GM12891 (cell line): ENCODE measurements at places on chromosomes 5 and 9.

DNA sequence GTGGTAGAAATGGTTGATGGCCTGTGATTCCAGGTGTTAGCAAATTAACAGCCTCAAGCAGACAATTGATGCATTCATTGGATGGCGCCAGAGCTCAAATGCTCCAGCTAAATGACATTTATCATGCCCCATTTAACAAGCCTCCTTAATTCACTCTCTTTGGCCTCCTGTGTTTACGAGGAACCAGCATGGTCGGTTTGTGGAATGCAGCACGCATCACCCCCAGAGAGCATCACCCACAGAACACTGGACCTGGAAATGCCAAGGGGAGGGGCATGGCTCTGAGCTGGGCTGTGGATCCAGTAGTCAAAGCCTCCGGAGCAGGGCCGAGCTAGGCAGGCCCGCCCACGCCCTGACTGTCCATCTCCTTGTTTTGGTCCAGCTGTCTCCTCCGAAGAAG lies 434.0 kb downstream of the GADD45G start:
- no peak for DNase-seq

DNA sequence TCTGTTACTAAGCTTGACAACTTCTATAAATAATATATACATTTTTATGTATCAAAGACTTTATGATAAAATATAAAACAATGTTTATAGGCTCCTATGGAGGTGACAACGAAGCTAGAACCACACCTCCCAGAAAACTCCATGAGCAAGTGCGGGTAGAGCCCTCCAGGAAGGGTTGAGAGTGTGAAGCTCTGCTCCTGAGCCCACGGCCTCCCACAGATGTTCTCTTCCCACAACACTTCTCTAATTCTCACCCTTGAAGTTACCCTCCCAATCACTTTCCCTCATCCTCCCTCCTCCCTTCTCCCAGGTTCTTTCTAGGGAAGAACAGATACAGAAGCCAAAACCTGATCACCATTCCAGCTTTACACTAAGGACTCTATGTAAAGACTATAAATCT lies 427.6 kb downstream of the SPOCK1 start:
- DNase-seq, result no peak

DNA sequence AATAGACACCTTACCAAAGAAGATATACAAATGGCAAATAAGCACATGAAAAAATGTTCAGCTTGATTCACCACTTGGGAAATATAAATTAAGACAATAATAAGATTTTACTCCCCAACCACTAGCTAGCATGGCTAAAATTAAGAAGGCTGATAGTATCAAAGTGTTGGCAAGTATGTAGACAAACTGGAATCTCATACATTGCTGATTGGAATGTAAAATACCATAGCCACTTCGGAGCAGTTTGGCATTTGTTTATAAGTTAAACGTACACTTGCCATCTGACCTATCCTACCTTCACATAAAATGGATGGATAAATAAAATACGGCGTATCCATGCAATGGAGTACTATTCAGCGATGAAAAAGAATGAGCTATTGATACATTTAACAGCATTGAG lies 129.2 kb downstream of the ZNF462 start:
- DNase-seq, result no peak

DNA sequence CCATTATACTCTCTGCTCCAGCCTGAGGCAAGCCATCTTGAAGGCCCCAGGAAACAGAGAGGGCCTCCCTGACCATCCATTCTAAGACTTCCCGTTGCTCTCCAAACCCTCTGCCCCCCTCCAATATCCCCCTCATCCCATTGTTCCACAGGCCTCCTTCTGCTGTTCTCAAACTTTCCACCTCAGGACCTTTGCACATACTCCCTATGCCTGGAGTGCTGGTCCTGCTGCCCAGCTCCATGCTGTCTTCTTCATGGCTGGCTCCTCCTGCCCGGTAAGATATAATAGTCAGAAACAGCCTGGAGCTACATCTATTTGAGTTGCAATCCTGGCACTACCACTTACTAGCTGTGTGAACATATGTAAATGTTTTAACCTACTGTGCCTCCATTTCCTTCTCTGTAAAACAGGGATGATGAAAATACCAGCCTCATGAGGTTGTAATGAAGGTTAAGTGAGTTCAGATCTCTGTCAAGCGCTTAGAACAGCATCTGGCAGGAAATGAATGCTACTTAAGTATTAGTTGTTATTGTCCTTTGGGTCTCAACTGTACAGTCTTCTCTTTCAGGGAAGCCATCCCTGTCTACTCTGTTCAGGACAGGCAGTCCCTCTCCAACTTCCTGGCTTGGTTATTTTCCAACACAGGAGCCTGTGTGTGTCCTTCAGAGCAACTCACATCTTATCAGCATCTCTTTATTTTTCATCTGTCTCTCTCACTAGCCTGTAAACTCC lies 45.8 kb downstream of the TMOD1 start:
- DNase-seq, result no peak

- DNase-seq, result no peak
Measured at GRCh38 chr5:113824307-113824706, 310.8 kb downstream of the YTHDC2 start.

DNA sequence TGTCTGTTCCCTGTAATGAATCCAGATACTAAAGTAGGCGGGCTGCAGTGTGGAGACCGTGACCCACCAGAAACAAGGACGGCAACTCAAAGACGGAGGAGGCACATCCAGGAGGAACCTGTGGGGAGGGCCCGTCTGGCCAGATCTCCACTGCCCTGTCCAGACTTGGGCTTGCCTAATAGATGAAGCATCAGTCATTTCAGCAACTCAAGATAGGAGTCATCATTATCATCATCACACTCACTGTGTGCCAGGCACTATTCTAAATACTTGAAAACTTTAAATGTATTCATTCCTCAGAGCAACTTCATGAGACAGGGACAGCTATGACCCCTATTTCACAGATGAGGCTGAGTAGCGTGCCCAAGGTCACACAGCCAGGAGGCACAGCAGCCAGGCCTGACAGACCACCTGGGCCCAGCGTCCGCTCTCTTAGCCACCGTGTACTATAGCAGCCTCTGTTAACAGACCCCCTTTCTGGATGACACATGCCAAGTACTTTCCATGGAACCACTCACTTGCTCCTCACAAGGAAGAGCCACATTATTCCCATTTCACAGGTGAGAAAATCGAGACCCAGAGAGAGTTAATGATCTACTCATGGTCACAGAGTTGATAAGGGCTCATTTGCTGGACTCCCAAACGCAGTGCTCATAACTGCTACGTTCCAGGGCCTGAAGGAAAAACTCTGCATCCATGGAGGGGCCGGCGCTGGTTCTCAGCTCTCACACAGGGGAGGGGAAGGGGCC lies 4.9 kb upstream of the IL4 start:
- no peak for DNase-seq
